NCI-H1105 treated with DMSO at 0.1 percent for 48 hours (cell line): ENCODE measurements at places on chromosomes 1 and 21.

GRCh38 chr21:17441370-17441769 lies 71.5 kb upstream of the CXADR start:
- peak; percentile 68 for DNase-seq

GRCh38 chr1:172719694-172720138 lies 60.8 kb downstream of the FASLG start:
- DNase-seq, result peak; percentile 29

GRCh38 chr21:19547951-19548840 lies 1144.6 kb upstream of the TMPRSS15 start:
- peak; percentile 83 for DNase-seq

- no peak for DNase-seq
Measured at GRCh38 chr21:25955646-25956045, 214.9 kb downstream of the APP start.

- no peak for DNase-seq
Measured at GRCh38 chr1:117897551-117897950, 31.9 kb downstream of the GDAP2 start.

DNA sequence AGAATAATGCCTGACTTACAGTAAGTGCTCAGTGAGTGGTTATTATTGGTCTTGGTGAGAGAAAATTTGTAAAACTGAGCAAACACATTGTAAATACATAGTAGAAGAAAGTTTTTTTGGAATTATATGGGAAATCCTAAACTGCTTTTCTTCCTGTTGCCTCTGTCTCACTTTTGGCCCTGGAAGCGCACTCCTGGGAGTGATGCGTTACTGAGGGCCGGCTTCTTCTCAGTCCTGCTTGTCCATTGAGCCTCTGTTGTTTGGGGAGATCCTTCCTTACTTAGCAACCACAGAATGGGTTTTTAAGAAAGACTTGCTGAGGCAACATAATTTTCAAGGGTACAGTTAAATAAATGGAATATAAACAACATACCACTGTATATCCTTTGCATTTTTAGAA lies 166.0 kb downstream of the EDEM3 start:
- no peak for DNase-seq

GRCh38 chr1:119768778-119769177 lies at the start of gene HMGCS2:
HMGCS2 (minus strand) TSS chr1:119768905; CDS start chr1:119768844, 61 bp downstream.
- no peak for DNase-seq

- no peak for DNase-seq
Measured at GRCh38 chr1:17831597-17831996, 76.5 kb downstream of the ACTL8 start.

GRCh38 chr1:213983493-213984386 lies 4.0 kb upstream of the PROX1 start:
- peak; percentile 46 for DNase-seq

- DNase-seq, result no peak
Measured at GRCh38 chr1:226887006-226887405, 16.6 kb downstream of the PSEN2 start.

GRCh38 chr21:15480160-15480559 lies 249.6 kb upstream of the USP25 start:
- DNase-seq, result no peak

DNA sequence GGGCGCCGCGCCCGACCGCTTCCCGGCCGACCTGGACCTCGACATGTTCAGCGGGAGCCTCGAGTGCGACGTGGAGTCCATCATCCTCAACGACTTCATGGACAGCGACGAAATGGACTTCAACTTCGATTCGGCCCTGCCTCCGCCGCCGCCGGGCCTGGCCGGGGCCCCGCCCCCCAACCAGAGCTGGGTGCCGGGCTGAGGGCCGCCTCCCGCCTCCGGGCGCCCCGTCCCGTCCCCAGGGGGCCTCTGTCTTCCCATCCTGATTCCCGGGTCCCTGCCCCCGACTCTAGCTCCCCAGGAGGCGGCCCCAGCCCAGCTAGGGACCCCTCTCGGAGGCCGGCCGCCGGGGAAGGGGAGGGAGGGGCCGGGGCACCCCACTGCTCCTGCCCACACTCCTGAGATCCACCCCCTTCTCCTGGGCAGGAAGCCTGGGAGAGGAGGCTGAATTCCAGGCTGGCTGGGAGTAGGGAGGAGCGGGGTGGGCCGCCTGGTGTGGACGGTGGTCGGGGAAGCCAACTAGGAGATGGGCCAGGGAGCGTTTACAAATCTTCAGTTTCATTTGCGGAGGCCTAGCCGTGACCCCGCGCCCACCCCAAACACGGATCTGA lies 21.4 kb downstream of the FOXO6 start:
- DNase-seq, result no peak

DNA sequence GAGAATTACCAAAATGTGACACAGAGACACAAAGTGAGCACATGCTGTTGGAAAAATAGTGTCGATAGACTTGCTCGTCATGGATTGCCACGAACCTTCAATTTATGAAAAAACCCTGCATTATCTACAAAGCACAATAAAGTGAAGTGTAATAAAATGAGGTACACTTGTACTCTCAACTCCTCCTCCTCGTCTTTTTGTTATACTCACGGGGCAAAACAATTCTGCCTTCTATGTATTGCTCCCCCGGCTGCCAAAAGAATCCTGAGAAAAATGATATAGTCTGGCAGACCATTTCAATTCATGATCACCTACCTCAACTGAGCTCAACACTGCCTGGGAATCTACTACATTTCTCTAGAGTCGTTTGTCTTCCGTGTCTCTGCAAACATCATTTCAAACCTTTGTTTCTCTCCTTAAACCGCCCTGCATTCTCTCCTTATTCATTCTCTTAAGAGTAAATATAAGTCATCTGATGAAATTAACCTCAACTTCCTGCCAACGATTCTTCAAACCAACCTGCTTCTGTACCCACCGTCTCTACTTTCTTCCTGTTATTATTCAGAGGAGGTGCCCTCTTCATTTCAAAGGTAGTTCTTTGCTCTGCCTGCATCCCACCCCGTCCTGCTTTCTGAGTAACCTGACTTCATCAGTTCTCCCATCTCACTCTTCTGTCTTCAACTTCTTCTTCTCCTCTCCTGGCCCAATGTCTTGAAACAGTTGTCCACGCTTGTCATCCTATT lies 12.9 kb upstream of the IL19 start:
- DNase-seq, result no peak

DNA sequence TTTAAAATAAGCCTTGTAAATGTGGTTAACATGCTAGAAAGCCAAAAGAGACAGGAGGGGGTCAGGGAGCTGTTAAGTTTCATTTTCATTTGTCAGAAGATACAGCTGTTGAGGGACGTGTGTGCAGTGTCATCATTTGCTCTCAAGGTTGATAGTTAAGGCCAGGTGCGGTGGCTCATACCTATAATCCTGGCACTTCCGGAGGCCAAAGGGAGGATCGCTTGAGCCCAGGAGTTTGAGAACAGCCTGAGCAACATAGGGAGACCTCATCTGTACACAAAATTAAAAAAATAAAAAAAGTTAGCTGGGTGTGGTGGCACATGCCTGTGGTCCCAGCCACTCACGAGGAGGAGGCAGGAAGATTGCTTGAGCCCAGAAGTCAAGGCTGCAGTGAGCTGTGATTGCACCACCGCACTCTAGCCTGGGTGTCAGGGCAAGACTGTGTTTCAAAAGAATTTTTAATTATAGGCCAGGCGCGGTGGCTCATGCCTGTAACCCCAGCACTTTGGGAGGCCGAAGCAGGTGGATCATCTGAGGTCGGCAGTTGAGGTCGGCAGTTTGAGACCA lies 22.7 kb downstream of the ZBTB8OS start:
- DNase-seq, result no peak

- peak; percentile 38 for DNase-seq
Measured at GRCh38 chr1:156766298-156767100, 836 bp upstream of the PRCC start.

GRCh38 chr1:17423781-17424245 lies 15.7 kb downstream of the RCC2 start:
- DNase-seq, result no peak

- no peak for DNase-seq
Measured at GRCh38 chr1:26949266-26949925, 10.9 kb downstream of the KDF1 start.

- DNase-seq, result no peak
Measured at GRCh38 chr1:67165468-67166041, 699 bp upstream of the IL23R start.

- no peak for DNase-seq
Measured at GRCh38 chr1:221940631-221941030, 198.7 kb upstream of the DUSP10 start.

GRCh38 chr21:36477559-36477958 lies 2.4 kb downstream of the CLDN14 start:
- DNase-seq, result no peak

- DNase-seq, result peak; percentile 52
Measured at GRCh38 chr1:32014199-32014947, 705 bp downstream of the KHDRBS1 start.

DNA sequence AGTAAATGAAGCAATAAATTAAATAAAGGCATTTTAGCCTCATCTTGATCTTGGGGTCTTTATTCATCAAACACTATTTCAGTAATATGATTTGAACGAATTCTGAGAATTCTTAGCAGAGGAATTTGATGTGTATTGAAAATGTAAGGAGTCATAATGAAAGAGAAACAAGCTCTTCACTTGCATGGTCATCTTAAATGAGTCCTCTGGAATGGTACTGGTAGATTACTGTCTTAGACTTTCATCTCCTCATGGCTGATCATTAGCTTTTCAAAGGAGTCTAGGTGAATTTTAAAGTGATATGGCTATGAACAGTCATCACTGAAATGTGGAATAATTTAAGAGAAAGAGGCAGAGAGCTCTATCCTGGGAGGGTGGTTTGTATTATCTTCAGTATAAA lies 30.0 kb downstream of the PRRC2C start:
- no peak for DNase-seq

DNA sequence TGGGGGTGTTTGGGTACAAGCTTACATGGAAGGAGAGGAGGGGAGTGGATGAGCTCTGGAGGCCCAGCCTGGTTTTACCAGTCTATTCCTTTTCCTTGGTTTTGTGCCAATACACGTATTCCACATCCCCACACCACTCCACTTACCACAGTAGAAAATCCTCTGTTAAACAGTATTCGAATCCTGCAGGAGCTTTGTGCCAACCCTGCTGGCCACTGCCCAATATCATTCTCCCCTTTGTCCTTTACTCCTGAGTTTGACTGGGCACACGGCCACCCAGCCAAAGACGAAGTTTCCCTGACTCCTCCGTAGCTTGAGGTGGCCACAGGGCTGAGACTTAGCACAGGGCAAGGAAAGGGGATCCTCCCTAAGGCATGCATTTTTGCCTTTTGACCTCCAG lies 61.6 kb downstream of the TMCO4 start:
- DNase-seq, result no peak

DNA sequence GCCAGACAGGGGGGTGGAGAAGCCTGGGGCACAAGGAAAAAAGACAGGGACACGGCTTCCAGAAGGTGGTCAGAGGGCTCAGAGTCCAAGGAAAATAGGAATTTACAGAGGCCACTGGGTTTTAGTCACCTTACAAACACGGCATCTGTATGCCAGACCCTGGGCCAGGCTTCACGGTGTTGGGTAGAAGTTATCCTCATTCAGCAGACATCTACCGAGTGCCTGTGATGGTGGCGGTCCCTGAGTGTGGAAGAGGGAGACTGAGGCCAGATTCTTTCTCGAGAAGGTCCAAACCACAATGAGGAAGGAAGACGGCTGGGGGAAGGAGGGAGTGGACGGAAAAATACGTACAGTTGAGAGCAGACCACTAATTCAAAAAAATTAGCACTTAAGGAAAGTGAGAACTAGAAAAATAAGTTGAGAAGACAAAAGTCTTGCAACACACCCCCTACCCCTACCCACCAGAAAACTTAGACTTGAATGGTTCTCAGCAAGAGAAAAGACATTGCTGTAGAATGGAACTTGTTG lies 864 bp upstream of the BTG2 start:
- DNase-seq, result no peak

DNA sequence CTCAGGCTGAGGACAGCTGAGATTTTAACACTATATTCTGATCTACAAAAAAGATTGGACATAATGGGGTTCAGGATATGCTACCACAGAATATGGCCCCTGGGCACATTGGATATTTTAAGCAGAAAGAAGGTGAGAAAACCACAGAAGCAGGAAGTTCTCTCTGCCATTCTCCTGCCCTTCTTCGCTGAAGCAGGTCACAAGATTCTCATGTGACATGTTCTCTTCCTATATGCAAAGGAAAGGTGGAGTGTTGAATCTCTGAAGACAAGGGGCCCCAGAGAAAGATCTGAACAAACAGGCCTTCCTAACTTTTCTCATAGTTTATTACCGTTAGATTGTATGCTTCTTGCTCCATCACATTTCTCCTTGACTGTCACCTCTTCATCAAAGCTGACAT lies 285.7 kb downstream of the S1PR1 start:
- no peak for DNase-seq

DNA sequence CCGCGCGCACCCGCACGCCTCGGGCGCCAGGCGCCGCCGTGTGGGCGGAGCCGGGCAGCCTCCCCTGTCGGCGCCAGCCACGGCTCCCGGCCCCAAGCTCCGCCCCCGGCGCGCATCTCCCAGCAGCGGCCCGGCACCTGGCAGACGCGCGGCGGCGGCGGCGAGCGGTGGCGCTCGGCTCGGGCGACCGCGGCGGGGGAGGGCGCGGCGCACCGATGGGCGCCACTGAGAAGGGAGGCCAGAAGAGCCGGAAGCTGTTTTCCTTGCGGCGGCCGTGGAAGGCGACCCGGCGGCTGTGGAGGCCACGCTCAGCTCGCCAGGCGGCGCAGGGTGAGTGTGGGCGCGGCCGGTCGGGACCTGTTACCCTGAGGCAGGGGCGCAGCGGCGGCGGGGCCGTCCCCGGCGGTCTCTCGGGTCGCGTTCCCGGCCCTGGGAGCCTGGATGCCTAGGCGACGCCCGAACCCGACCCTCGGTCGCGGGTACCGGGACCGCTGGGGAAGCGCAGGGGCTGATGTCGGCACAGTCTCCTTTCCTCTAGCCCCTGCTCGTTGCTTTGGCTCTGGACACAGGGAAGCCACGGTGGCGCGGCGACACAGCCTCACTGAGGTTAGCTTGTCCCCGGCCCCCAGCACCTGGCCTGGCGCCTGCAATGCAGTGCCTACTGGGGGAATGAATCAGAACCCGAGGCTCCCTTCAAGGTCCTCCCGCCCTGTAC lies 54.9 kb upstream of the DNAJC6 start:
- peak; percentile 84 for DNase-seq
